CD4-positive, alpha-beta T cell (primary cell): ENCODE measurements at places on chromosomes 3 and 15.

DNA sequence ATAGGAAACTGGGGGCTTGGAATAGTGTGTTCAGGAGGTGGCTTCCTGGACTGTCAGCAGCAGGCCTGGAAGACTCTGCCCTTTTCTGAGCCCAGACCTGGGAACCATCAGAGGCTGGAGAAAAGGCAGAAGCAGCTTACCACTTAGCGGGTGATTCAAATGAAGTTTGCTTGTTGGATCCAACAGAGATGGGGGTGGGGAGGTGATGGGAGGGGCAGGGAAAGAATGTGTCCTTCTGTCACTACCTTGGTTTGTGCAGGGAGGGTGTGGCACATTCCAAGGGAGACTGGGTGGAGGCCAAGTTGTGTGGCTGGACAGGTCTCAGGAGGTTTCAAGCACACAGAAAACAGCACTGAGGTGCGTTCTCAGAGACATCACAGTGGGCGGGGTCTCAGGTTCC, 58.8 kb downstream of the TRAK1 start:
- DNase-seq: no peak

DNA sequence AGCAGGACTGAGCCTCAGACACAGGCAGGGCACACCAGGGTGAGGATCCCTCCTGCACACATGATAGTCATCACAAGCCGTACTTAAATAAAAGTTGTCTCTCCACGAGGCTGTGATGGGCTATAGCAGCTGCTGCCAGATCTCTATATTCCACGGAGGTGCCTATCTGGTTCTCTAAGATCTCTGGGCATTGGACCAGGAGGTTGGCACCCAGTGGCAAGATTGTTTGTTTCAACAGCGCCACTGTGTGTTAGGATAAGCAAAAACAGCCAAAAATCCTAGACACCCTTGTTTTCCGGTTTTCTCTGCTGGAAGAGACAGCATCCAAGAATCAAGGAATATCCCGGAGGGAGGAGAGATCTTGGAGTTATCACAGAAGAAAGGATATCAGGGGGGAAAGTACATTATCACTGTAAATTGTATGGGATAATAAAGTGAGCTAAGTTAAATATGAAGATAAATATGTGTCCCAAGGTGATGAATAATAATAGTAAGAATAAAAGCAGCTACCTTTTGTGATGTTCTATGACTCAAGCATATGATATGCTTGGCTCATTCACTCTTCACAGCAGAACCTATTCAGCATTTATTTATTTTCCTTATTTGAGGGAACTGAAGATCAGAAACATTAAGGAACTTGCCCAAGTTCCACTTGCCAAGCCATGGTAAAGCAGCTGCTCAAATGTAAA, 90.6 kb upstream of the AKAP13 start:
- DNase-seq: no peak

DNA sequence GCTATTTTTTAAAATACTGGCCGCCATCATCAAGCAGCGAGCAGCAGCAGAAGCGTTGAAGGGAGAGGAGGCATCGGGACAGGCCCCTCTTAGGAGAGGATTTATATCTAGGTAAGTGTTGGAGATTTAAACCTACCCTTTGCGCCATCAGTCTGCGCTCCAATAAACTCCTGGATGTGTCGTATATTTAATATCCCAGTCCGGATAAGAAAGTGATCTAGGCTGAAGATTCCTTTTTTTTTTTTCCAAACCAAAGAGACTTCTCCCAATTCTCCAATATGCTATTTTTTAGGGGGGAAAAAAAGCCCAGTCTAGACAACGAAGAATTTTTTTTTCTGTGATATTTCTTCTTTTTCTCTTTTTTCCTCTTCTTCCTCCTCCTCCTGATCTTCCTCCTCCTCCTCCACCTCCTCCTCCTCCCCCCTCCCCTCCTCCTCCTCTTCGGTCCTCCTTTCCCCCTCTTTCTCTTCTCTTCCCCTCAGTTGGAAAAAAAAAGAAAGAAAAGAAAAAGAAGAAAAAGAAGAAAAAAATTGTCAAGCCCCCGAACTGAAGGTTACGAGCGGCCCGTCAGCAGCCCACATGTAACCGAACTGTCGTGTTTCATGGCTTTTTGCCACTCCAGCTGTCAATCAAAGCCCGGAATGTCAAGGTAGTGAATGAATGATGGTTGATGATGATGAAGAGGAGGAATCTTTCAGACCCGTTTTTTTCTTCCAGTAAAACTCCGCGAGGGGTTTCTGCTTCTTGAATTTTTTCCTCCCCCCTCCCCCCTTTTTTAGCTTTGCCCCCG, 835 bp downstream of the MEIS2 start:
- DNase-seq: no peak

- no peak for DNase-seq
These were observed 13.8 kb downstream of the CLRN1 start for GRCh38 chr3:150958683-150959082.

- no peak for DNase-seq
These were observed 123.6 kb upstream of the PFN2 start for GRCh38 chr3:150094150-150094933.

DNA sequence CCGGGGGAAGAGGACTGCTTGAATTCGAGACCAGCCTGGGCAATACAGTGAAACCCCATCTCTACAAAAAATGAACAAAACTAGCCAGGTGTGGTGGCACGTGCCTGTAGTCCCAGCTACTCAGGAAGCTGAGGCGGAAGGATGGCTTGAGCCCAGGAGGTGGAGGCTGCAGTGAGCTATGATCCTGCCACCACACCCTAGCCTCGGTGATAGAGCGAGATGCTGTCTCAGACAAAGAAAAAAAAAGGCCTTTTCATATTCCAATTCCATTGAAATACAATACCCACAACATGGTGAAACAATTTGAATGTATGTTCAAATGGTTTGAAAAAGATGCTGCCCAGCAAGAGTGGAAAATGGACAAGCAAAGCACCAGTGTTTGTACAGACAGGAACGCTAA, 61.8 kb upstream of the ZNF148 start:
- no peak for DNase-seq

DNA sequence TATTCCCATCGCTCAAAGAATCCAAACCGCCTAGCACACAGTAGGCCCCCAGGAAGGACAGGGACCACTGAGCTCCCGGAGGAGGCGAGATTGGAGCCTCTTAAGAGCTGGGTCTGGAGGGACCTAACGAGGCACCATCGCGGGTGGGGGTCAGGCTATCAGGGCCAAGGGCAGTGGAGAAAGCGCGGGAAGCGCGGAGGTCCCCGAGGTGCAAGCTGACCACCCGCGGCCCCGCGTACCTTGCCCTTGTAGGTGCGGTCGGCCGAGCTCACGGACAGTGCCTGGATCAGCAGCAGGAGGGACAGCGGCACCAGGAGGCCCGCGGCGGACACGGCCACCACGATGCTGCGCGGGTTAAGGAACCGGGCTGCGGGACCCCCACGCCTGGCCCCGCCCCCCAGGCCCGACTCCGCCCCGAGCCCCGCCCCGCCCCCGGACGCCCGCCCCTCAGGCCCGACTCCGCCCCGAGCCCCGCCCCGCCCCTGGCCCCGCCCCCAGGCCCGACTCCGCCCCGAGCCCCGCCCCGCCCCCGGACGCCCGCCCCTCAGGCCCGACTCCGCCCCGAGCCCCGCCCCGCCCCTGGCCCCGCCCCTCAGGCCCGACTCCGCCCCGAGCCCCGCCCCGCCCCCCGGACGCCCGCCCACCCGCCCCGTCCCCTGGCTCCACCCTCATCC, 3.9 kb downstream of the ZDHHC19 start:
- peak; percentile 51 for DNase-seq

DNA sequence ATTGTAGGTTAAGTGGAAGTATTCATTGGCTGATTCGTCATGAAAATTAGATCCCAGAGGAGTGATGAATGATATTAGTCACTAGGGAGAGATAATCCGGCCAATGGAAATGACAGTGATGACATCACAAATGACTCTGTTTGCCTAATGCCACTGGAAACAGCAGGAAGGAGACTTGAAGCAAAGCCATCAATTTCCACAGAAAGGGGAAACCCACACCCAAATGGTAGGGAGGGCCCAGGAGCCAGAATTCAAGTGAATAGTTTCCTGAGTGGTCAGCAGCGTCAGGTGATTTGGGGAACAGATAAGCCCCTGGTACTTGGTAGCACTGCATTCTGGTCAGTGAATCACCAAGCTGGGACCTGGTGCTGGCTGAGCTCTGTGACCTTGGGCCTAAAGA, 3.3 kb upstream of the ADAMTS9 start:
- DNase-seq: no peak

DNA sequence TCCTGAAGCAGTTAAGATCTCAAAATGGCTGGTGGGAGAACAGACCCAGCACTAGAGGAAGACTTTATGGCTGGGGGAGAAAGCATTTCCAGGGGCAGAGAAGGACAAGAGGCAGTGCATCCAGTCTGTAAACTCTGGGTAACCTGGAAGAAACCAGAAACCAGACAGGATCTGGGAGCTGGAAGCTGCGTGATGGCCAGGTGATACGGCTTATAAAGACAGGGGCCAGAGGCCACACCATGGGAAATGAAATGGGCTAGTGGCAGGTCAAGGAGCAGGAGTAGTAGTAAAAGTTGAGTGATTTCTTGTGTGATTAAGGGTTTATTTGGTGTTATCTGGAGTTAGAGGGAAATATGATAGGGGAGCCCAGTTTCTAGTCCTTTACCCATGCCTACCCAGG, 144.7 kb upstream of the ARRDC4 start:
- DNase-seq: no peak

- no peak for DNase-seq
These were observed 272.2 kb upstream of the UBE2E1 start for GRCh38 chr3:23533596-23533995.

DNA sequence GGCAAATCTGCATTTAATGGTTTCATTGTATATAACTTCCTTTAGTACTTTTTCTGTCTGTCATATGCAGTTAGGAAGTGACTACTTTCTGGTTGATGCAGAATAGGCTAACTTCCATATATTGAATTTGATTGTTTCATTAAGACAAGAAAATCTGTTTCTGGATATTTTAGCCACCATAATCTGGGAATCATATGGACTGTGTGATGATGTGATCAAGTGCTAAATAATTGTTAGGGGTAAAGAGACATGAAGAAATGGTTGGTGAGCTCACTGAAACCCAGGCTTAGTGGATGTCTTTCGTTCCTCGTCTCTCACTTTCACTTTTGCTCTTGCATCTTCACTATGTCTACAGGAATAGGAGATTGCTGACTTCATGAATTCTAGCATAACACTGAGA, 3.5 kb upstream of the MNS1 start:
- DNase-seq: no peak

DNA sequence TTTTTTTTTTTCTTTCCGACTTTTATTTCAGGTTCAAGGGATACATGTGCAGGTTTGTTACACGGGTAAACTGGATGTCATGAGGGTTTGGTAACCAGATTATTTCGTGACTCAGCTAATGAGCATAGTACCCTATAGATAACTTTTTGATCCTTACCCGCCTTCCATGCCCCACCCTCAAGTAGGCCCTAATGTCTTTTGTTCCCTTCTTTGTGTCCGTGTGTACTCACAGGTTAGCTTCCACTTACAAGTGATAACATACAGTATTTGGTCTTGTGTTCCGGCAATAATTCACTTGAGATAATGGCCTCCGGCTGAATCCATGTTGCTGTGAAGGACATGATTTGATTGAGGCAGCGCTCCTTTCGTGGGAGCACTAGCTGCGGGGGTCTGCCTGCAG, 402.8 kb upstream of the SGO1 start:
- DNase-seq: no peak

- no peak for DNase-seq
These were observed 4.2 kb downstream of the VPS39 start for GRCh38 chr15:42203891-42204290.

DNA sequence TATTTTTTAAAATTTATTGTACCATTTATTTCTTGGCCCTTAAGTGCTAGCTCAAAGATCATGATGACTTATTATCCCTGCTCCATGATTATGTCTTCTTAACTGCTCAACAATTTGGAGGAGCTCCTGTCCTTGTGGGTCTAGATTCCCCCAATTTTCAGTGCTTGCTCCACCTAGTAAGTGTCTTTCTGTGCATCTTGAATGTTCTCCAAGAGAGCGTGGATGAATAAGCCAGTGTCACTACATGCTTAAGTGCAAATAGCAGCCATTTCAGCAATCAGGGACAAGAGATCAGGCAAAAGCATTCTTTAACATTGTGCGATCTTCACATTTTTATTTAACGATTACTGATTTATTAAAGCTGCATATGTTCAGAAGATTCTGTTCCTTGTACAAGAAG, 99.4 kb downstream of the ALCAM start:
- DNase-seq: no peak

DNA sequence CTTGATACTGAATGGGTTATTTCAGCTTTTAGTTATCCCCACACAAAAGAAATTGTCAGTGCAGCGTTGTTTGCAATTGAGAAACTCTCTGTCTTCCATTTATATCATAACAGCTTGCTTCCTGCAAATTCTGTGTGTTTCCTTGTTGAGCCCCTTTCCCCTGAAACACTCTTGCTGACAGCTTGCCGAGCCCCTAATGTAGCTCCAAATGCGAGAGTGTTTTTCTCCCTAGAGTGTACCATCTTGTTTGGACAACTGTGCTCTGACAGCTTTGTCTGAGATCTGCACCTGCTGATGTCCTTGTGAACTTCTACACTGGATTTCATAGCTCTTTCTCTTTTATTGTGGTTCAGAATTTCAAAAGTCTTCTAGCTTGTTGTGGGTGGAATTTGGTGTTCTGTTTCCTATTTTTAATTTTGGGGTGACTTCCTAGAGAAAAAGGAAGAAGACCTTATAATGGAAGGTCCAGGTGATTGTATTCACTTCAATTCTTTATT, 343.5 kb downstream of the PDCD6IP start:
- DNase-seq: no peak

DNA sequence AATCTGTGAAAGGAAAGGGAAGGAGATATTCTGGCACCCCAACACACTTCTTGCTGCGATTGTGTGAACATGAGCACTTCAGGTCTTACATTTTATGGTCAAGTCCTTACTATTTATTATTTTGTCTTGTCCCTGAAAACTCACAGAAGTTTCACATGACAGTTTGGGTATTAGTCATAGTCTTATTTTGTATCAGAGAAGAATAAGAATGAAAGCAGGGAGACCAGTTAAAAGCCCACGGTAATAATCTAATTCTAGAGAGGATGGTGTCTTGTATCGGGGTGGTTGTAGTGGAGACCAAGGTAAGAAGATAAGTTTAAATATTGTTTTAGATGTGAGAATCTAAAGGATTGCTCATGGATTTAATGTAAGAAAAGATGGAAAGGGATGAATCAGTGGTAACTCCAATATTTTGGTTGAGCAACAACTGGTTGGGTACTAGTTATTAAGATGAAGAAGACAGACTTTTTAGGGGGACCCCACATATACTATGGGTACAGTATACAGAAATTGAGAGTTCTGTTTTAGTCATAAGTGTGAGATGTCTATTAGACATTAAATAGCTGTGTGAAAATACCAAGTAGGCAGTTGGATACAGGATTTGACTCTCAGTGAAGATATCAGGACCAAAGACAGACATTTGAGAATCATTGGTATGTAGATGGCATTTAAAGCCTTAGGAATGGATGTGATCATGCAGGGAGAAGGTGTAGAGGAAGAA, 227.6 kb downstream of the MFSD1 start:
- no peak for DNase-seq

- DNase-seq: no peak
These were observed 446.2 kb upstream of the NR2F2 start for GRCh38 chr15:95884276-95884675.

- peak; percentile 1 for DNase-seq
These were observed 368.4 kb downstream of the MECOM start for GRCh38 chr3:169295126-169295525.

GRCh38 chr3:194140520-194141414, 4.8 kb downstream of the HES1 start:
- DNase-seq: no peak
